ENCODE measurements at places on chromosomes 16 and 17.

DNA sequence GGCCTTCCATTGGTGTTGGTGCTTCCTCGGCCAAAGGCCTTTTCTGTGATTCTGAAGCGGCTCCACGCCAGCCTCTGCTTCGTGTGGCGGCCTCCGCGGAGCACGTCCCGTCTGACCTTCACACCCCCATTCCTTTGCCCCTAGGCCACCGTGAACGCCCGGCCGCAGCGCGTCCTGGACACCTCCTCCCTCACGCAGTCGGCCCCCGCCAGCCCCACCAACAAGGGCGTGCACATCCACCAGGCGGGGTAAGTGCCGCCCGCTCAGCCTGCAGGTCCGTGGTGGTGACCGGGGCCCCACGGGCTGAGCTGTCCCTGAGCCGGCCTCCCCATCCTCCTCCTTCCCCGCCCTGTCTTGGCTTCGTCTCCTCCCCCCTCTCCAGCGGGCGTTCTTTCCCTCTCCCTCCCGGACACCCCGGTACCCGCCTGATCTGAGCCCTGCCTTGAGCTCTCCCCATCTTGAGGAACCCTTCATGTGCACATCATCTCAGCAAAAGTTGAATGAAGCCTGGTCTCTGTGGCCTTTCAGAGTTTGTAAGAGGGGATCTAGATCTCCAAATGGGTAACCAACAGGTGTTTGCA lies 69.0 kb upstream of the CHMP6 start:
- no peak for DNase-seq

DNA sequence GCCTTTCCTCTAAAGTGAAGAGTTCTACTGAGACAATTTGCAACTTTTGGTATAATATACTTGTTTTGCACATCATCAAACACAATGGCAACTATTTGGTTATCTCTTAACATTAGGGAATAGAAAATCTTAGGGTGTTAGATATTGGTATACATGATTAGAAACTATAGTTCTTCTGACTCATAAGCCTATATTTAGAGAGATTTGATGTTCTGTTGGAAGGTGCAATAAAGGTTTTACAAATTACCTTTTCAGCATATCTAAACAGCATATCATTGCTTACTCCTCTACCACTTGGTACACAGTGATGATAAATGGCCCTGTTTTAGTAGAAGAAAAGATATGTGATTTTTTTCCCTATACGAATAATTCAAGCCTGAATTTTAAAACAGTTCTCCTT lies 6.2 kb downstream of the EVI2B start:
- no peak for DNase-seq

DNA sequence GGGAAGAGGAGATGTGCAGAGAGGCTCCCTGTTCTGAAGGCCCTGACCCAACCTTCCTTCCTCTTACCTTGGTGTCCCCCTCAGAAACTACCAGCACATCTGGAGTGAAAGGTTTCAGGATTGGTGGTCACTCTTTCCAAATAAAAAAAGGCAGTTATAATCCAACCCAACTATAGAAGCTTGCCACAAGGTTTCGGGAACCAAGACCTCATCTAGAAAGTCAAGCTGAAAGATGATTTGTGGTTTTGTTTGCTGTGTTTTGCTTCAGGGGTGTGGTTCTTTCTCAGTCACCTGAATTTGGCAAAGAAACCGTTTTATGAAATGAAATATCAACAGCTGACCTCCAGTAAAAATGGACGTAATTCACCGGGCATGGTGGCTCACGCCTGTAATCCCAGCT lies 19.3 kb downstream of the SHMT1 start:
- DNase-seq, result no peak

DNA sequence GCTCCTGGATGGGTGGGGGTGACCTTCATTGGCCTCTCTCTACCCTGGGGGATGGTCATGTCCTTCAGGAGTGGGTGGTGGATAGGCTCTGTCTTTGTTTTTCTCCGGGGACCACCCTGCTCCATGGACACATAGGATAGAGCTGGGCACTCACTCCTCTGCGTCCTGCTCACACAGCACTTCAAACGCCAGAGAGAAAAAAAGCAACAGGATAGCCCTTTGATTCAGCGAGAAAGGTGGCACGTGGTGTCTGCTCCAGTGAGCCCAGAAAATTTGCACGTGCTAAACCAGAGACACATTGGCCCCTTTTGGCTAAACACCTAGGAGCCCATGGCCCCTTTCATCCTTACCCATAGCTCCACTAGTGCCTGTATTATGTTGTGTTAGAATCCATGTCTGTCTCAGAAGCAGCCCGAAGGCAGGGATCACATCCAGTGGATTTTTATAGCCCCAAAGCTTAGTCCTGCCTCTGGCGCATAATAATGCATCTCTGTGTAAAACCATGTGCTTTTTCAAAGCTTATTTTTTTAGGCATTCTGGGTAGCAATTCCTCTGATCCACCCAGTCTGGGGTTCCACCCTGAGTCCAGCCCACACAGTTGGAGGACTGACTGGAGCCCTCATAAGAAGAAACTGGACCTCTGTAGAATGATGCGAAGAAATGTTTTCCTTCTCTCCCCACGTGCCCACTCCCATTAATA lies 90.1 kb downstream of the ASIC2 start:
- DNase-seq, result no peak

DNA sequence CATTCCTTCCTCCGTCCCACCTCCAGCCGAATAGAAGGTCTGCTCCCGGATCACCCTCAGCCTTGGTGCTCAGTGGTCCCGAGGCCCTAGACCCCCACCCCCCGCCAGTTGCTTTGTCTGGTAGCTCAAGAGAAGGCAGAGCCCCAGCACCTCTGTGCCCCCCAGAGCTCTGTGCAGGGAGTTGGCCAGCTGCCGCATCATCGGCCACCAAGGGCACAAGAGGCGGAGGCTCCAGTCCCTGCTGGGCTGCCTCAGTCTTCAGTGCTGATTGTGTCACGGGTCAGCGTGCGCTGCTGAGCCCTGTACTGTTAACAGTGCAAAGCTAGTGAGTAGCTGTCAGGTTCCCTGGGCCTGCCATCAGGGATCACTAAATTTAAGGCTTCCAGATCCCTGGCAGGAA lies 22.2 kb upstream of the DRG2 start:
- no peak for DNase-seq

- no peak for DNase-seq
Measured at GRCh38 chr17:1997289-1997926, 27.7 kb downstream of the RTN4RL1 start.

- DNase-seq, result no peak
Measured at GRCh38 chr16:938136-938535, 32.6 kb downstream of the LMF1 start.

DNA sequence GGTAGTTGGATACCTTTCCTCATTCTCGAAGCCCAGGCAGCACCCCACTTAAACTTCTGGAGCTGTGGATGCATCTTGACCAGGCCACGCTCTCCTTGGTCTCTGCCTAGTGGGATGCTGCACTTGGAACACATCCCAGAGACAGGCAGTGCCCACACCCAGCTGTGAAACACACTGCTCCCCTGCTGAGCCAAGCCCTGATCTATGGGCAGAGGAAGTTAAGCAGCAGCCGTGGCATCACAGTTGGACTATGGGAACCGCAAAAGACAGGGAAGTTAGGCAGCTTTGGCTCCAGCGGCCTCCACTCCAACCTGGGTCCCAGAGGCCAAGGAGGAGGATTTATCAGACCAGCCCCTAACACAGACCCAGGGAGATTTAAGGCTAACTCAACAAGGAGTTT lies 284.8 kb upstream of the CCL2 start:
- DNase-seq, result no peak

DNA sequence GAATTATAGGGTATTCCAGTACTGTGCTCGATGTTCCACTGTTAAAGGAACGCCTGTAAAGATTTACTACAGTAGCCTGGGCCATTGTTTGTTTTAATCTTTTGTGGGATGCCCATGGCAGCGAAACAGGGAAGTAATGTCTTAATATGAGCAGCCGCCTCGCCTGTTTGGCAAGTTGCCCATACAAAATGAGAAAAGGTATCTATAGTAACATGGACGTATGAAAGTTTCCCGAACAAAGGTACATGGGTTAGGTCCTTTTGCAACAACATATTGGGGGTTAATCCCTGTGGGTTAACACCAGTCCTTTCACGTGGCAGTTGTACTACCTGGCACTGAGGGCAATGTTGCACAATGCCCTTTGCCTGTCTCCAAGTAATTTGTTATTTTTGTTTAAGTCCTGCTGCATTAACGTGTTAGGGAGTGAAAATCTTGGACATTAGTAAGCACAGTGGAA lies 21.1 kb upstream of the TMC5 start:
- no peak for DNase-seq

DNA sequence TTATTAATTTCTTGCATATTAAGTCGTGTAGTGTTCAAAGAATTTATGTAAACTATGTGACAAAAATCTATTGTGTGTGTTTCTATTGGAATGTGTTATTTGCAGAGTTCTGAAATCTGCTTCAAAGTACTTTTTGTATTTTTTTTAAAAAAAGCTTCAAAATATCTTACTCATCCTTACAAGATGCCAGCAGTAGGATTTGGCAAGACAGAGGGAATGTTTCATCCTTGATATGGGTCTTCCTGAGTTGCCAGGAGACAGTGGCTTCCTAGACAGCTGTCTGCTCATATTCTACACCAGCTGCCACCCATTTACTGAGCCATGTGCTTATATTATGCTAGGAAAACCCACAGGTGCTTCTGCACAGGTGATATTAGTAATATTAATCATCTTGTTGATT lies 36.4 kb downstream of the EFCAB5 start:
- no peak for DNase-seq

DNA sequence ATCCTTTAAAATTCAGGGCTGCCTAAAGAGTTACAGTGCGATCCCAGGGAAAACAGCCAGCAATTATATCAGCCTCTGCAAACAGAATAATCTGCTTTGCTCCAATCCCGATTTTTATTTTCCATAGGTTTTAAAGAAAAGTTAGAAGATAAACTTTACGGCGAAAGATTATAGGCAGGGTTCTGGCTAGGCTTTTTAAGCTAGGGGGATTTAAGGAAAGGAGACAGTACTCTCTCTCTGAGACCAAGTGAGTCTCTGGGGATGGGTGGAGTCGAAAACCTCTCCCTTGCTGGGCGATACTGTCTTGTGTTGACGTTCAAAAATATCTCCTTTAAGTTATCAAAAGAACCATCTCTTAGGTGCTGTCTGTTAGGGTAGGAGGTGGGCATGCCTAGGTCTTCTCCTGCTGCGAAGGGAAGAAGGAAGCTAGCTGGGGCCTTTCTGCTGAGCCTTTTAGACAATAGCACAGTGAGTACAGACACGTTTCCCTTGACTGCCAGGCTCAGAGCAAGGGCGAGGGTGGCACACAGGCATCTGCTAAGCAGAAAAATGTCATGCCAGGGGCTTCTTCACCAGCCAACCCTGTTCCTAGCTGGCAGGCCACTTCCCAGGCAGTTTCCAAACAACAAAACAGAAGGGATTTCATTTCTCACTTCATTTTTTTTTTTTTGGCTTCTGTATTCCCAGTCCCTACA lies 167.9 kb upstream of the MAF start:
- DNase-seq, result no peak

GRCh38 chr16:89358030-89359005 lies 132.0 kb downstream of the ANKRD11 start:
- no peak for DNase-seq

- DNase-seq, result no peak
Measured at GRCh38 chr17:52389632-52390031, 231.1 kb upstream of the CA10 start.

- peak; percentile 61 for DNase-seq
Measured at GRCh38 chr16:4372578-4373355, 1.1 kb downstream of the VASN start.

DNA sequence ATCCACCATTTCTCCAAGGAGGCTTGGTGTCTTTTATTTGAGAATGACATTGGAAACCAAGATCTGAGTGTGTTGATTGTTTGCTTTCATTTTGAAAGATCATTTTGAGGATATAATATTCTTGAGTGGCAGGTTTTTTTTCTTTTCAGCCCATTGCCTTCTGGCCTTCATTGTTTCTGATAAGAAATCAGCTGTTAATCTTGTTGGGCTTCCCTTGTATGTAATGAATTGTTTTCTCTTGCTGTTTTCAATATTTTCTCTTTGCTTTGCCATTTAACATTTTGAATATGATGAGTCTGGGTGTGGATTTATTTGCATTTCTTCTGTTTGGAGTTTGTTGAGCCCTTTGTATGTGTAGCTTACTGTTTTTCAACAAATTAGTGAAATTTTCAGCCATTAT lies 22.0 kb downstream of the PRSS54 start:
- no peak for DNase-seq

DNA sequence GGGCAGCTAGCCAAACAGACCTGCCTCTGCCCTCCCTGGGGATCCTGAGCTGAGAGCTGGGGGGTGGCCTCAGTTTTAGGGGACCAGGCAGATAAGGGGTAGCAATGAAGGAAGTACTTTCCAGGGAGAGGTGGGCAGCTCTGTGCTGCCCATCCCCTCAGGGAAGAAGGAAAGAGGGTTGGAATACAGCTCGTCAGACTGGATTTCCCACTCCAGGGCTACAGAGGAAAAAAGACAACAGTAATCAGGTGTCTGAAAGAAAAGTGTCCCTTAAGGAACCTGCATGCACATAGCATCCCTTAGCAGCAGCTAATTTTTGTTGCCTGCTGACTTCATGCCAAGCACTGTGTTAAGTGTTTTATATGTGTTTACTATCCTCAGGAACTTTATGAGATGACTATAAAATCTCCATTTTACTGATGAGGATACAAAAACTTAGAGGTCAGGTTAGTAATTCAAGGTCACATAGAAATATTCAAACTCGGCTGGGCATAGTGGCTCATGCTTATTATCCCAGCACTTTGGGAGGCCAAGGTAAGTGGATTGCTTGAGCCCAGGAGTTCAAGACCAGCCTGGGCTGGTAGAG lies 3.2 kb upstream of the MRPL58 start:
- DNase-seq, result no peak

Data from B cell (primary cell).